ENCODE measurements at places on chromosomes 2 and 18.
A peak's percentile ranks its signal among the peaks of the same experiment; 100 is the strongest.

DNA sequence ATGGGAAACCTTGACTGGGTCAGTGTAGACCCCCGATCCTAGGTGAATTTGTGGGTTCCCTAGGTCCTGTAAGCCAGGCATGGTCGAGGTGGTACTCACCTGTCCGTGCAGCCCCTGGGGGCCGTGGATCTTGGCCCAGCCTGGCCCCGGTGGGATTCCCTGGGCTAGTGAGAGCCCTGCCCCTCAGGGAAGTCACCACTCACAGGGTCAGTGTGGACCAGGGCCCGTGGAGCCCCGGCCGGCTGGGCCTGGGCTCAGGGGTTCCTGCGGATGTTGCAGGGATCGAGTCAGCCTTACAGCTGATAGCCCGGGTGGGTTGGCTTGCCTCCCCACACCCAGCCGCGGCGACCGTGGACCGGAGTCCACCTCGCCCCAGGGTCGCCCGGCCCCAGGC is 528 bp downstream of the ATG9A start:
- DNase-seq, result no peak

DNA sequence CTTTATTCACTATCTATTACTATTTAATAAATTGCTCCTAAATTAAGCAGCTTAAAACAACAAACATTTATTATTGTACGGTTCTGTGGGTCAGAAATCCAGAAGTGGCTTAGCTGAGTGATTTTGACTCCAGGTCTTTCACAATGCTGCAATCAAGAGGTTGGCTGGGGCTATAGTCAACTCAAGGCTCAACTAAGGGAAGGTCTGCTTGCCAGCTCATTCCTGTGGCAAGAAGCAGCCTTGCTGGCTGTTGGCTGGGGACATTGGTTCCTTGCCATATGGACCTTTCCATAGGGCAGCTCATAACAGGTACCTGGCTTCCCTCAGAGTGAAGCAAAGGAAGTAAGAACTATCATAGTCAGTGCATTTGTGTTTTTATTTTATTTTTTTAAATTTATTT is 5.0 kb upstream of the MRPL19 start:
- no peak for DNase-seq

DNA sequence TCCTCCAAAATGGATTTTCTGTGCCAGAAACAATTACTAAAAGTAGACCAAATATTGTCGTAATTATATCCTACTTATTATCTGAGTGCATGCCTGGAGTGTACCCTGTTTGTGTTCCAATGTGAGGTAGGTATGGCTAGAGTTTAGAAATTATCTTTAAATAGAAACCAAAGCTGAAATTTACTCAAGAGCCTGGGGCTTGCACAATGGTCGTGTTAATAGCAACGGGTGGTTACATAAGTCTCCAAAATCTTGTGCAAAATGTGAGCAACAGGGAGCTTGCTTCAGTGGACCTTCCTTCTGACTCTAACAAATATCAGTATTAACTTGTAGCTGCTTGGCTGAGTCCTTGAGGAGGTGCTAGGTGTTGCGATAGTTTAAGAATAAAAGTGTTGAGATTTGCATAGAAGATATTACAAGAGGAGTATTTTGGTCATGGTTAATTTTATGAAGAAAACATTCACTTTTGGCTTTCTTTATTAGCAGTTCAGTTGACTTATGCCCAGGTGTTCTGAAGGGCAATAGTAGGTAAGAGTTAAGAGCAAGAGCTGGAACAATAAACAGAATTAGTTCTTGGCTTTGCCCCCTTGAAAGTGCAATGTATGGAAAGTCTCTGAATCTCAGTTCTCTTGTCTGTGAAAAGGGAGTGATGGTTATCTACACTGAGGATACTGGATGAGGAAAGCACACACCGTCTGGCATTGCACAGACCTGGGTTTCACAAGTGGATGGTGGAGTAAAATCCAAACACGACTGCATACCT is 4.6 kb downstream of the CXCR4 start:
- no peak for DNase-seq

DNA sequence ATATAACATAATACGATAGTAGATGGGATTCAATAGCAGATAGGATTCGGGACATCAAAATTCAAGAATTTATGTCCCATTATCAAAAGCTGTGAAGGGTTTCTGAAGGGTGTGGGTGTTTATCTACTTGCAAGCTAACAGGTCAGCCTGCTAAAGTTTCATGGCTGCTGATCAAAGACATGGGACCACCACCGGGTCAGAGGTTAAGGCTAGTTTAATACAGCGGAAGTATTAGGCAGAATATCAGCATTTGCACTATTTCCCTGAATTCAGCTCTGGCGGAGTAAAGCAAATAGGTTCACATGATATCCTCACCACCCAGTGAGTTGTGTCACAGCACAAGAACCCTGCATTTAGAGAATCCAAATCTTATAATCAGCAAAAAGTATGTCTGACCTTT is 82.5 kb downstream of the DSEL start:
- DNase-seq, result no peak

- DNase-seq, result peak; percentile 50
Measured at GRCh38 chr18:10239103-10239502, 215.3 kb upstream of the APCDD1 start.

- peak; percentile 76 for DNase-seq
Measured at GRCh38 chr18:48022531-48023329, 92.3 kb upstream of the SMAD2 start.

DNA sequence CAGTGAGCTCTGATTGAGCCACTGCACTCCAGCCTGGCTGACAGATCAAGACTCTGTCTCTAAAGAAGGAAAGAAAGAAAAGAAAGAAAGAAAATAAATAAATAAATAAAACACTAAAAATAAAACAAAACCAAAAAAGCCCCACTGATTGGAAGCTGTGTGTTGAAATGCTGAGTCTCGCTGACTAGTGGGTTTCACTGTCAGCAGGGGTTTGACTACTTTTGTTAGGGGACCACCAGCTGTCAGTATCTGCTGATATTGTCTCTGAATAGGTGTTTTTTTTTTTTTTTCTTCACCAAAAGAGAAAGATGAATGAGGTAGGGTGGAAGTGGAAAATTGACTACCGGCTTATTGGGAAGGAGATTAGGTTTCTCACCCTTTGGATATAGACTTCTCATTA is 12.8 kb upstream of the ACTR2 start:
- DNase-seq, result no peak

GRCh38 chr18:70822117-70822516 is 533.3 kb downstream of the SOCS6 start:
- DNase-seq, result no peak

GRCh38 chr2:21042958-21043743 is 722 bp downstream of the APOB start:
- peak; percentile 67 for DNase-seq

- no peak for DNase-seq
Measured at GRCh38 chr2:66660804-66661203, 225.9 kb downstream of the MEIS1 start.

DNA sequence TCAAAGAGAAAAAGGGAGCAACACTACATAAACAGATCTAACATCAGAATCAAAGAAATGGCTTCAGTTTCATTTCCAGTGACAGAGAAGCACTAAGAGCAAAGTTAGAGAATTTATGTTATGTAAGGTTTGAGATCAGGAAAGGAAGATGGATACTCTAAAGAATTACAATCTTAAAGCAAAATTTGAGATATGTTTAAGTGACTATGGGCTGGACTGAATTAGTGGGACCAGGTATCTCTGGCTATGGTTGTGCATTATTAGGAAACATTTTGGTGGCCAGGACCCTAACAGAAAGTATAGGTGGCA is 208.2 kb downstream of the CCDC178 start:
- DNase-seq, result no peak

DNA sequence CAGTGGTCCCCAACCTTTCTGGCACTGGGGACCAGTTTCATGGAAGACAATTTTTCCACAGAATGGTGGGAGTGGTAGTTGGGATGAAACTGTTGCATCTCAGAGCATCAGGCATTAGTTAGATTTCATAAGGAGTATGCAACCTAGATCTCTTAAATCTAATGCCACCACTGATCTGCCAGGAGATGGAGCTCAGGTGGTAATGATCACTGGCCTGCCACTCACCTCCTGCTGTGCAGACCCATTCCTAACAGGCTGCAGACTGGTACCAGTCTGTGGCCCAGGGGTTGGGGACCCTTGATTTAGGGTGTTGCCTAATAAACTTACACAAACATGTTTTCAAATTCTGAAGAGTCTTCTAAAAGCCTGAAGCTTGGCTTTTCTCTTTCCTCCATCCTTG is 261.3 kb downstream of the CDH19 start:
- DNase-seq, result no peak

GRCh38 chr2:137050949-137051348 is 285.6 kb downstream of the THSD7B start:
- no peak for DNase-seq

GRCh38 chr18:35535297-35535696 is 37.5 kb upstream of the INO80C start:
- DNase-seq, result no peak

DNA sequence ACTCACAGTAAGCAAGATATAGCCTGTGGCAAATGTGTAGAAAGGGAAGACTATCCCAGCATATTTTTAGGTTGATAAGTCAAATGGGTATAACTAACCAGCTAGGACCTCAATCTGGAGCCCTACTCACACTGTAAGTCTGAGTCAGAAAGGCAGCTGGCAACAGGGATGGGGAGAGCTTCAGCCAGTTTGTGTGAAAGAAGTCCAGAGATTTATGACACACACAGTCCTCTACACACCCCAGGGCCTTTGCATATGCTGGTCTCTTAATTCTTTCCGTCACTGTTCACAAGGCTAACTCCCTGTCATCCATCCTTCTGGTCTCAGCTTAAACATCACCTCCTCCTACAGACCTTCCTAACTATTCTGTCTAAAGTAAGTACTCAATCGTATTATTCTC is 5.9 kb upstream of the TCF4 start:
- DNase-seq, result no peak

GRCh38 chr2:165847001-165847400 is 53.0 kb upstream of the GALNT3 start:
- no peak for DNase-seq

- no peak for DNase-seq
Measured at GRCh38 chr2:186484062-186484735, 1.9 kb upstream of the ZC3H15 start.

DNA sequence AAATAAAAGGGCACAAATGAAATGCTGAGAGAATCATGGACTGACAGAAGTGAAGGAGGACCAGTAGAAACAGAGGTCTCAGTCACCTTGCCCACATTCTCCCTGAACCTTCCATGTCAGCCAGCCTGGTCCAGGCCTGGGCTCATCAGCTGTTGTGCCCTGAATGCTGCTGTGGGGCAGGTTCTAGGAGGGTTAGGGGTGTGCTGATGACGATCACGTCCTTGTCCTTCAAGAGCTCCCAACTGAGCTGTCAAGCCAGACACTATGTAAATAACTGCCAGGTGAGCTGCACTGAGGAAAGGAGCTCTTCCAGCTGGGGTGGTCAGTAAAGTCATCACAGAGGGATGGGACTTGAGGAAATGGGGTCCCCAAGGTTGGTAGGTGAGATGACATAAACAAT is 156.5 kb downstream of the SMAD2 start:
- DNase-seq, result no peak

DNA sequence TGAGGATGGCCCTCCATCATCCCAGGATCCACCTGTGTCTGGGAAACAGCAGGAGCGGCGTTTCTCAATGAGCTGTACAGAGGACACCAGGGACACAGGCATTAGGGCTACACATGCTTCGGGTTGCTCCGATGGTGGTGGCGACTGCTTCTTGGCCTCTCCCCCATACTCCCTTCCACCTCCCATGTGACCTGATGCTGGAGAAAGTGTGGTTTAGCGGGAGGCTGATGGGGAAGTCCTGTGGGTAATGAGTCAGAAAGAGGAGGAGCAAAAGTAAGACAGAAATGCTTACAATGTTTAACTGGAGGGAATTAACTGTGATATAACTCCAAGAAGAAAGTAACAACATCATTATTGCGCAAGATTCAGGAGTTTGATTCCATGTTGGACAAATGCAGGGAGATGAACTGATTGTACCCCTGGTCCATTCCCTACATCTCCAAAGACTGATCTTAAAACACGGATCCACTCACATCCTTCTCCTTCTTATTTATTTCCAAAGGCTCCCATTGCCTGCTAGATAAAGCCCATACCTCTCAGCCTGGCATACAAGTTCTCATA is 186.6 kb downstream of the NRP2 start:
- peak; percentile 50 for DNase-seq

DNA sequence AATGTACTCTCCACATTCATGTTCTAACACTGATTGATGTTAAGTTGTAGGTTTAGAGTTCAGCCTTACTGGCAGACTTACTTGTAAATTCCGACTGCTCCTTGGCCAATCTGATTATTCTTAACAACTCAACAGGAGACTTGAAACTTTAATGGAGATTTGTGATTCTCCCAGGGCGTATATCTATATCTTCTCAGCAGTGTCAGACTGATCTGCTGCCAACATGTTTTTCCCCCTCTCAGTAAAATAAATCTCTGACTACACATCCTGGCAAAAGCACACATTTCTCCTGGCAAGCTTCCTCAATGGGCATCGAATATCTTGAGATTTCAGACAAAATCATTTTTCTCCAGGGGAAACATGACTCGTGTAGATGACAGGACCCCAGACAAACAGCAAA is 1041.2 kb downstream of the DPP10 start:
- DNase-seq, result no peak

DNA sequence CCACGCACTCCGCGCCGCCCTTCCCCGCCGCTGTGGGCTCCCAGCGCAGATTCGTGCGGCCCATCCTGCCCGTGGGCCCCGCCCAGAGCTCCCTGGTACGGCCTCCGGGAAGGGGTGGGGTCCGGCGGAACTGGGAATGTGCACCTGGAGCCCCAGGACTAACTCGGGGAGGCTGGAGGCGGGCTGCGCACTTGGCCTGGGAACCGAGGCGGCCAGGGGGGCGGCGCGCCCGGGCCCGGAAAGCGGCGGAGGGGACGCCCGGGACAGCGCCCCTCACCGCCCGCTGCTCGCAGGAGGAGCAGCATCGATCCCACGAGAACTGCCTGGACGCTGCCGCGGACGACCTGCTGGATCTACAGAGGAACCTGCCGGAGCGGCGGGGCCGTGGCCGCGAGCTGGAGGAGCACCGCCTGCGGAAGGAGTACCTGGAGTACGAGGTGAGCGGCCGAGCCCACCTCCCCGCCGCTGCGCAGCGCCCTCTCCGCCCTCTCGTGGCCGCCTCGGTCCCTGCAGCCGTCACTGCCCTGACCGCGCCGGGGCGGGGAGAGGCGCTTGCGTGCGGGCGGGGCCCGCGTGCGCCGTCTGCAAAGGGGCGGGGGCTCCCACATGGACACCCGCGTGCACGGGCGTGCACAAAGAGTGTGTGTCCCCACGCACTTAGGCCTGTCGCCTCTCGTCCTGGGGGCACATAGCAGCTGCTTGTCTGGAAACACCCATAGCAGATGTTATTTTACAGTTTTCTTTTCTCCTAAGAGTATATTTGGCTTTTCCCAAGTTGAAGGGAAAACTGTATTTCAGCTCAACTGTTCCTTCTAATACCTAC is 25.2 kb downstream of the PSD4 start:
- DNase-seq, result peak; percentile 87

- DNase-seq, result peak; percentile 86
Measured at GRCh38 chr2:174836377-174836994, 72.2 kb upstream of the CHRNA1 start.

- peak; percentile 62 for DNase-seq
Measured at GRCh38 chr2:235594041-235594440, 100.2 kb downstream of the AGAP1 start.

All from AG08395 (cell line).